HAP-1 (cell line): ENCODE measurements at places on chromosomes 1 and 21.

DNA sequence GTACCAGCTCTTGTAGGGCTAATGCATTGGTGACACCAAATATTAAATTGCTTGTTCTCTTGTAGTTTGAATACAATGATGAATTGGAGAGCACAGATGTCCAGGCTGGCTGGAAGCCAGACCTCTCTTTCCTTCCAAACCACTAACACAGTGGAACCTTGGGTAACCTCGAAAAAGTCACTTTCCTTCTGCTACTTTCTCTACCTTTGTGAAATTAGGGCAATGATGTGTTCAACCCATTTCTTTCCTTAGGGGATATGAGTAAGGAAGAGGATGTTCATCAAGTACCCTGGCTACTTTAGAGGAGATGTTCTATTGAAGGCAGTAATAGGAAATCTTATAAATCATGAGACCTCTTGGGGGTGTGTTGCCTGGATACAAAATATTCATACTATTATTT, 55.7 kb downstream of the XCL2 start:
- no peak for DNase-seq

DNA sequence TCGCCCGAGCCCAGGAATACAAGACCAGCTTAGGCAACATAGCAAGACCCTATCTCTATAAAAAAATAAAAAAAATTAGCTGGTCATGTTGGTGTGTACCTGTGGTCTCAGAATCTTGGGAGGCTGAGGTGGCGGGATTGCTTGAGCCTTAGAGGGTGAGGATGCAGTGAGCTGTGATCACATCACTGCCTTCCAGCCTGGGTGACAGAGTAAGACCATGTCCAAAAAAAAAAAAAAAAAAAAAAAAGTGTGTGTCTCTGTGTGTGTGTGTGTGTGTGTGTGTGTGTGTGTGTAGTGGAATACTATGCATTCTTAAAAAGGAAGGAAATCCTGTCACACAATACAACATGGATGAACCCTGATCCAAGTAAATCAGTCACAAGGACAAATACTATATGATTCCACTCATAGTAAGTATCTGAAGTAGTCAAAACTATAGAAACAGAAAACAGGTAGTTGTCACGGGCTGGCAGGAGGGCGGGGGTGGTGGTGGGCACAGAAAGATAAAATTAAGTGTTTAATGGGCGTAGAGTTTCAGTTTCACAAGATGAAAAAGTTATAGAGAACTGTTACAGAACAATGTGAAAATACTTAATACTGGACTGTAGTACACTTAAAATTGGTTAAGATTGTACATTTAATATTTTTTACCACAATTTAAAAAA, 47.8 kb downstream of the SELENOF start:
- DNase-seq, result no peak

DNA sequence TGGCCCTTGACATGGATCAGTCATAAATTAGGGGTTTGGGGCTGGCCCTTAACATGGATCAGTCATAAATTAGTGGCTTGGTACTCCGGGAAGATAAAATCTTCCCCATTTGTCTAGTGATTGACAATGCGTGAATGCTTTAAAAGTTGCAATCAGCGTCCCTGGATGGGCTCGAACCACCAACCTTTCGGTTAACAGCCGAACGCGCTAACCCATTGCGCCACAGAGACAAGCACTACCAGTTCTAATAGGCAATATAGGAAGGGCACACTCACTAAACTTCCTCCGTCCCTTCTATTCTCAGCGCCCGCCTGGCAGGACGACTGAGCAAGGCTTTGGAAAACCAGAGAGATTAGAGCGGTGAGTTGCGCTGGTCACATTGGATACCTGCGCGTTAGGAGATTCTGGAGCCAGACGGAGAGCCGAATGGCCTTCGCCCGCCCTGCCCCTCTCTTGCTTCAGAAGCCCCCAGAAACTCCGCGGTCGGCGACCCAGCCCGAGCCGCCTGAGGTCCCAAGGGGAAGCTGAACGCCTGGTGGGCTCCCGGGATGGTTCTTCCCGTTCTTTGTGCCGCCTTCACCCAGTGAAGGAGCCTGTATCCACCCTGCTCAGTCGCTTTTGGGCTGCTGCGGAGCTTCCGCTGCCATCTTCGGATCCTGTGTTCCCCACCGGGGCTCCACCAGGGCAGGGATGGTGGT, 235.9 kb downstream of the FAM72C start:
- no peak for DNase-seq

DNA sequence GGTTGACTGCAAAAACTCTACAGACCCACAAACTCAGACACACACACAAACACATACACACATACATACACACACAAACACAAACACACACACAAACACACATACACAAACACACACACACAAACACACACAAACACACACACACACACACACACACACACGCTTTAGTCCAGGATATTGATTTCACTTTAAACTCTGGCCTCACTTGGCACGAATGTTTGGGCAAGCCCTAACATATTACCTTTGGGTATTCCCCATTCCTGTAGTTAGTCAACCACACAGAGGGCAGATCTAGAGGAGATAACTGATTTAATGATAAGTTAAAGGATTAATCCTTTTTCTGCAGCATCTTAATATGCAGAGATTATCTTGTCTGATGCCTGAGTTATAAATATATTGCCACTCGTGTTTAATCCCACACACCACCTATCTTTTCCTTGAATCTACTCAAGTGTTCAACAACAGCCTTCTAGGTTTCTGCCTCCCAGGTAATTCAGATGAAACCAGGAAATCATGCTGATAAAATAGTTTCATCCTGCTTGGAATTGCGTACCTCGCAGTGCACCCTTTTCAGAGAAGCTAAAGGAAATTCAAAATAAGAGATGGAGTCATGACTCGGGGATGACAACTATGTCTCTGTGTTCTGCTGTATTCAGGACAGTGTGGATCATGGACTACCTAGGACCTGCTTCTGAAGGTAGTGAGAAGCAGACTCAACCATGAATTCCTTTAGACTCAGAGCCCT, 14.5 kb upstream of the RUNX1 start:
- no peak for DNase-seq

DNA sequence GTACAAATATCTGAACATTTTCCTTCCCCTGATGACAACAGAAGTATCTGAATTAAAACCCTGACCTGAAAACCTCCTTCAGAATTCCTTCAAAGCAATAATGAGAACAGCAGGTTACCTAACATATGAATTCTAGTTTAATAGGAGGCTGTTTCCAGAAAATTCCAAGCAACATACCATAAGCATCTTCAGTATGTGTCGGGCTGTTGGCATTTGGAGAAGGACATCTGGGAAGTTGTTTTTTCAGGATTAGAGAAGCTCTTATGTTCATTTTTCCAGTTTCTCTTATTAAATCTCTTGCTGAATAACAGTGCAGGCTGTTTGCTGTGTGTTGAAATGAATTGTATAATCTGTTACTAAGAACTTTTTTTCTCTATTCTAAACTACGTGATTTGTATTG, 101.5 kb downstream of the PLA2G4A start:
- no peak for DNase-seq

- no peak for DNase-seq
Measured at GRCh38 chr1:214844319-214844718, 238.2 kb upstream of the KCNK2 start.

DNA sequence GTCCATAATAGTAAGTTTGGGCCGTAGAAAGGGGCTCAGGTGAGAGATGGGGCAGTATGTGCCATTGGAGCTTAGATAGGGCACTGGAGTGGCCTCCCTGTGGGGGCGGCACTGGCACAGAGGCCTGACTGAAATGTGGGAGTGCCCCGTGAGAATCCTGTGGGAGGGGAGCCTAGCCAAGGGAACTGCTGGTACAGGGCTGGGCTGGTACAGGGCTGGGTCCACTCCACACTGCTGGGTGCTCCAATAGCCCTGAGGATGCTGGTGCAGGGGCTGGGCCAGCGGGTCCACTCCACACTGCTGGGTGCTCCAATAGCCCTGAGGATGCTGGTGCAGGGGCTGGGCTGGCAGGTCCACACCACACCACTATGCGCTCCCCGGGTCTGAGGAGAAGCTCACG, 44.8 kb upstream of the PWP2 start:
- no peak for DNase-seq

GRCh38 chr1:169568497-169568896, 17.8 kb downstream of the F5 start:
- no peak for DNase-seq
